Stimulated activated CD8-positive, alpha-beta memory T cell treated with anti-CD3 and anti-CD28 coated beads, Interleukin-4, amount 100 ng/mL, for 4 hours (primary cell): ENCODE measurements at places on chromosomes 5 and 9.

DNA sequence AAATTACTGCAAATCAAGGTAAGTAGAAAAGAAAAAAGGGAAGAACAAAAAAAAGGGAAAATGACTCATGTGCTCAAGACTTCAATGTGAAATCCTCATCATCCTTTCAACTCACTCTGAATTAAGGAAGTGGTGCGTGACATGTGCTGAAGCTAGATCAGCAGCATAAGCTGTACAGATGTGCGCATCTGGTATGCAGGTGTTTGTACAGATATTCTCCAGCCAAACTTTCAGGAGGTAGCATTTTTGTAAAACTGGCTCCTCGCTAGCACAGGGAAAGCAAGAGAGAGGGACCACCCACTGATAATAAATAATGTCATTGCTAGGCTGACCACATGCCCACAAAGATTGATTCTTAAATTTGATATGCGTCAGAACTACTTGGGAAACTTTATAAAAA is 253.9 kb upstream of the RGMB start:
- no peak for DNase-seq

- peak; percentile 87 for DNase-seq
Observed at GRCh38 chr5:181191526-181192336, 13.3 kb downstream of the TRIM7 start.

DNA sequence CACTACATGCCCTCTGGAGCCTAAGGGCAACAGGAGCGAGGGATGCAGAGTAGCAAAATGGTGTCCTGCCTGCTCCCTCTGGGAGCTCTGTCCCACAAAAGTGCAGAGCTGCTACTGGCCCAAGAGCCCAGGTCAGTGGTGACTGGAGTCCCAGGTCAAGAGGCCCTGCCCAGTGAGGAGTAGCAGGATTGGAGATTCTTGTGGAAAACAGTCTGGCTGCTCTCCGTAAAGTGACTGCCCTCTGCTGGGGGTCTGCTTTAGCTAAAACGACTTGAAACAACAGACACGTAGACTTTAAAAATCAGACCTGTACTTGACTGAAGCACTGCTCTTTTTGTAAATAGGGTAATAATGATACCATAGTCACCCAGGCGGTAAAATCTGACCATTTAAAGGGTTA is 917.0 kb downstream of the MAT2B start:
- DNase-seq: no peak

DNA sequence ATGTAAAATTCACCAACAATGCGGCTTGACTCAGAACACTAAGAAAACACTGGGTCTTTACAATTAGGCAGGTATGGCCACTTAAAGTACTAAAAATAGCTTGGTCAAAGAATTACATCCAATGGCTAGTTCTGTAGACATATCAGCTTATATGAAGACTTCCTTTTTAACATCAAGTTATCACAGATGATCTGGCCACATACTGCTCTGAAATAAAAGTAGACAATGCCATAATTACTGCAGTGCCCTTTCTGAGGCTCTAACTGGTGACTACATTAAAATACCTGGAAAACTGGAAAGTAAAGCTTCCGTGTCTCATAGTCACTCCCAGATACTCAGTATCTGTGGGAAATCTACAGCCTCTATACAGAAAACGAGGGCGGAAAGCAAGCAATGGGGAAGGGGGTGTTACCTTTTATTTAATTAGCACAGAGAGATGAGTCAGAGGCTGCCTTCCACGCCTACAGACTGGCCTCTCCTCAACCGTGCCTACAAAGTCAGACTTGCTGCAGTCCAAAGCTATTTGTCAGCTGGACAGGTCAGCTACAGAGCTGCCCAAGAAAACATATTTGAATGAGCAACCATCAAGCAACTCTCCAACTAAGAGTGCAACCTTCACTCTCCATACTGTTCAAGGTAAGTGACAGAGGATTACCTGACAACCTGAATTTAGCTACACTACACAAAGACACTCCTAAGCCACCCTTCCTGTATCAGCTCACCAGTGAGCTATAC is 8.7 kb downstream of the SERINC5 start:
- DNase-seq: no peak

GRCh38 chr9:101372327-101373118 is 12.3 kb downstream of the BAAT start:
- DNase-seq: no peak

DNA sequence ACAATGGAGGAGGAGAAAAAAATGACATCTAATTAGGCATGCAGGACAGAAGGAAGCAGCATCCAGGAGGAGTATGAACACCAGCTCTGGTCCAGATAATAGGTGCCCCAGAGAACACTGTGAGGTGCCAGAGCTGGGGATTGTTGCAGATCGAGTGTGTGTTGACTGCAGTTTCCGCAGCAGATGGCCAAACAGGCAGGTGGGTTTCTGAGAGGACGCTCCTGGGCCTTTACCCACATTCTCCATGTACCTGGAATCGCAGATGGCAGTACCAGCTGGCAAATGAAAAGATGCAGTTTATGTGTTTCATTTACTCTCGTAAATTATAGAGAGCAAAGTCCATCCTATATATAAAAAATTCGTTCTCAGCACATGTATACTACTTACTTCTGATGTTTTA is 182.2 kb upstream of the ISL1 start:
- no peak for DNase-seq

GRCh38 chr5:170818232-170818631 is 34.7 kb downstream of the GABRP start:
- DNase-seq: no peak

GRCh38 chr9:77957652-77958051 is 74.0 kb downstream of the GNAQ start:
- no peak for DNase-seq

DNA sequence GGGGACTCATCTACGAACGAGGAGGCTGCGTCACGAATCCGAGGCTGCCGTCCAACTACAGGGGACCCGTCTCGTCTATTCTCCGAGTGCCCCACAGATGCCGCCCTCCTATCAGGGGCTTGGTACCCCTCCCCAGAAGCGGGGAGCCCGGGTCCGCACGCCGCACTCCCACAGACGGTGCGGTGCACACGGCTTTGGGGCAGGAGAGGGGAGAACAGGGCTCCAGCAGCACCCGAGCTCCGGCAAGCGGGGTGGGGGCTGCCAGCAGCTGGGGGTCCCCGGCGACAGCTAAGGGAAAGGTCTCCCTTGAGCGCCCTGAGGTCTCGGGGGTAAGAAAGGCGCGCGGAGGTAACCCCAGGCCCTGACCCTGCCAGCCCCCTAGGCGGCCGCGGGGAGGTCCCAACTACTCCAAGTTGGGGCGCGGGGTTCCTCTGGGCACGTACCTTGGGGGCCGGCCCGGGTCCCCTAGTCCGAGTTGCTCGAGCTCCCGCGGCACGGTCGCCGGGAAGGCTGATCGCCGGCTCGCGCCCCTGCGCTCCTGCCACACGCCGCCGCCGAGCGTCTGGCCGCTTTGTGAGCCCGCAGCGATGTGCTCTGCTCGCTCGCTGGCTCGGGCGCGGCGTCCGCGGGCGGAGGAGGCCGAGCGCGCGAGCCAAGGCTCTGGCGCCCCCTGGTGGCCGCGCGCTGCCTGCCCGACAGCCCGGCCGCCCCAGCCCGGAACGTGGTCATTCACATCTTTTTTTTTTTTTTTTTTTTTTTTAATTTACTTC is at the start of gene SPOCK1:
TSS of gene SPOCK1 (minus strand) at position 591 of the 770 bp plus-strand sequence.
- DNase-seq: no peak

DNA sequence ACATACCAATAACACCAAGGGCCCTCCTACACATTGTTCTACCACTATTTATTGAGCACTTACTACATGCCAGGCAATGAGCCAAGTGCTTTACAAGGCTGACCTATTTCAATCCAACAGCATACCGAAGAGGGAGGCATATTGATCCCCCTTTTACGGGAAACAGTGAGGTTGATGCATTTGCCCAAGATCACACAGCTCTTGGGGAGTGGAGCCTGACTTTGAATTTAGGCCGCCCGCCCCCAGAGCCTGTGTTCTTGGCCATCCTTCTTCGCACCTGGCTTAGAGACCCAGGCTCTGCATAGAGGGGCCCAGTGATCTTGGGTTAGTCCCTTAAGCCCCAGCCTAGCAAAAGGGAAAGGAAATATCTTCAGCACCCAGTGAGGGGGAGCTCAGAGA is 158.1 kb upstream of the IER5L start:
- DNase-seq: no peak

GRCh38 chr9:91151718-91152095 is 210.0 kb downstream of the AUH start:
- DNase-seq: no peak

- DNase-seq: no peak
Observed at GRCh38 chr5:122727112-122727541, 47.8 kb upstream of the SNX2 start.

DNA sequence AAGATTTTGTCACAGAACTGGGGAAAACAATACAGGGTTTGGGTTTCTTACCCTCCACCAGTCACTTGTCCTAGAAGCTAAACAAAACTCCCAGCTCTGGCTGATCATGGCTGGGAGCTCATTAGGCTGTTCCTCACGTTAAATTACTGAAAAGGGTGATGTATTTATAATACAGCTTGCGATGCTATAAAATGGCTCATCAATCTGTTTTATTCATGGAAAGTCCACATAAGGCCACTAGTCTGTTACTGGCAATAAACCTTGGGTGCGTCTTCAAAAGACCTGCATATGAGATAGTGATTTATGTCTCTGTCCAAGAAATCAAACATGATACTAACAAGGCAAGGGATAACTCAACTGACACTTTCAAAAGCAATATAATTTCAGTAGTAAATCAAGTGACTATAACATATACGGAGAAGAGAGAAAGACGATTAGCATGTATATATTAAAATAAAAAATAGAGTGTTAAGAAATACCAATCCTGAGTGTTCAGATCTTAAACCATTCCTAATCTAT is 219.0 kb downstream of the BNC2 start:
- no peak for DNase-seq

DNA sequence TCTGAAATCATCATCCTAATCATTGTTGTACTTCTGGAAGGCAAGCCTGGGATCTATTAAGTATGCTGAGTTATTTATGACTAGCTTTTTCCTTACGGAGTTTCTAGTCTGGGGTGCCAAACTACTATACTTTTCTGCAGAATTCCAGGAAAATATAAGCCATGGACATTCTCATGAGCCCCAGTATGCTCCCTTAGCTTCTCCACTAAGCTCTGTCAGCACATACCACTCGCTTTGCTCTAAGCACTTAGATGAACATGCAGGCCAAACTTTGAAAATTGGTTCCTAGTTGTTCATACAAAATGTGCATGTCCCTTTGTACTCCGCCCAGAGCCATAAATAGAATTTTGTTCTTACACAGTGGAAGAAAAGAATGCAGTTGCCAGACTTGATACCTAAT is 284.6 kb downstream of the ARRDC3 start:
- no peak for DNase-seq

DNA sequence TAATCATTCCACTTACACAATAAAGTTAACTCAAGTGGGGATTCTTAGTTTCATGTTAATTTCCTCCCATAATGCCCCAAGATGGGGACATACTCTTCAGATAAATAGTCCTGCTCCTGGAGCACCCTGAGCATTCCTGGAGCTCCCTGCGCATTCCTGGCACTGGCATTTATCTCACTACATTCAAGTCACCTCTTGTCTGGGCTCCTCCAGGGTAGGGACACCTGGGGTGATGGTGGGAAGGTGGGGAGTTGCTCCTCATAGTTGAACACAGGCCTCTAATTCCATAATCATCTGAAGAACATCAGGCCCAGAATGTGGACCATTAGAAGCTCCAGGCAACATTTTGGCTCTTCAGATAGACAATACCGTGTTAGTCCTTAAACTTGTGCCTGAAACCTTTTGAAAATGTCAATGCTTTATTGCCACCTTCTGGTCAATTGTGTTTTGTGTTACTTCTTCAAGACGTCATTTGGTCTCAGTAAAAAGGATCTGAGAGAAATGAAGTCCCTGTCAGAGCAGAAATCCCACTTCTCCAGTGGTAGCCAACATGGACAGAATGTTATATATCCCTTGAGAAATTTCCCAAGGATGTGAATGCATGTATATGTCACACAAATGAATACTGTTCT is 14.2 kb upstream of the AGGF1 start:
- DNase-seq: no peak

- DNase-seq: no peak
Observed at GRCh38 chr9:89014153-89014552, 22.9 kb downstream of the S1PR3 start.

DNA sequence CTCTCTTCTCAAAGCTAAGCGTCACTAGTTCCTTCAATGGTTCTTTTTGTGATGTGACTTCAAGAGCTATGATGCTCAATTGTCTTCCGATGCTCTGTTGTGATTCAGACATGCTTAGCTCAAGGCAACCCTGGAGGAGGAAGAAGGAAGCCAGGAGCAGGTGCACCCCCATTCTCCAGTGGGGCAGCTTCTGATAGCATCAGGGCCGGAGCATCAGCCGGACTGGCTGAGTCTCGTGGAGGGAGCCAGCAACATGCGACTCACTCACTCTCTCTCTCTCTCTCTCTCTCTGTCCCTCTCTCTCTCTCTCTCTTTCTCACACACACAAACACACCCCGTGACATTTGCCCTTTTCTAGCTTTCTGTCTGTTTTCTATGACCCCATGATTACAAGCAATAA is 140.2 kb downstream of the HSD17B3 start:
- DNase-seq: no peak

DNA sequence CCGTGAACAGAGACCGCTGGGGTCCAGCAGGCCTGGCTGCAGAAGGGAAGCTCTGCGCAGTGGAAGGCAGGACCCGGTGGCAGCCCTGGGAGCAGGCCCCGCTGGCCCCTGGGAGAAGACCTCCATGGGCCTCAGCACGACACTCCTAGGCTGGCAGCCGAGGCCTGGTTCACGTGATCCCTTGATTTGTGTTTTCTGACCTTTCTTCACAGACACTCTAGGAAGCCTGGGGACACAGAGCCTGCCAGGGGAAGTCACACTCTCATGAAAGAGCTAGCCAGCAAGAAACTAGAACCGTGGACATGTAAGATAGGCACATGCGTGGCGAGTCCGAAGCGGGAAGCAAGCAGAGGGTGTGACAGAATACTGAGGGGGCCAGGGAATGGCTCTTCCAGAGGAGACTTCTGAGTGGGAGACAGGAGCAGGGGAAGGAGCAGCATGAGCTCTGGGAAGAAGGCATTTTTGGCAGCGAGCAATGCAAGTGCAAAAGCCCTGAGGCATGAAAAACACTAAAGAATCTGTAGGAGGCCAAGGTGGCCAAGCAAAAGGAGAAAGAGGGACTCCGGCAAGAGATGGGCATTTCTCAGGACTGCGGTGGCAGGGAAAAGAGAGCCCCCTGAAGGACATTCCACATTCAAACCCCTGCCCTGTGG is 26.6 kb upstream of the IL17B start:
- DNase-seq: no peak

DNA sequence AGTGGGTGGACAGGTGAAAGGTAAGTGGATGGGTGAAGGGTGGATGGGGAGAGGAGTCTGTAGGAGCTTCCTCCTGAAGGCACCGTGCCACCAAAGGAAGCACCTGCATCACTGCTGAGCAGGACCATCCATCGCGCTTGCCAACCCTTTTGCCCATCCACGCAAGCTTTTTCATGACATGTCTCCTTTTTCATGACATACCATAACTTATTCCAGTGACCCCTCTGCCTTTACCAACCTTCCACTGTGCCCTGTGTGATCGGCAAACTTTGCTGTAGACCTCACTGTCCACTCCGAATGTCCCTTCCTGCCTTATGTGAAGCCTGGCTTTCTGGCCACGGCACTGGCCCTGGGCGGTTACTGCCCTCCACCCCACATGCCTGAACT is 13.4 kb downstream of the FLT4 start:
- DNase-seq: no peak
